GM12878 (cell line): ENCODE measurements at places on chromosomes 13 and 19. TPM values are rescaled to one million over a fixed set of nuclear protein-coding genes. Genes with fewer than 3 reads are reported as not detected.

DDX39A gene
- total RNA-seq = 218 and 236 TPM in 2 replicates

ZNF264 gene
- total RNA-seq = 22.9 and 24.3 TPM in 2 replicates

LHB gene
- total RNA-seq = 0.46 TPM in 1 of 2 replicates, not detected in the other

CAPN12 gene
- total RNA-seq = 3.0 and 5.1 TPM in 2 replicates

FSD1 gene
- total RNA-seq = 4.3 and 4.9 TPM in 2 replicates

SYT3 gene
- not detected in 2 replicates for total RNA-seq

DNA sequence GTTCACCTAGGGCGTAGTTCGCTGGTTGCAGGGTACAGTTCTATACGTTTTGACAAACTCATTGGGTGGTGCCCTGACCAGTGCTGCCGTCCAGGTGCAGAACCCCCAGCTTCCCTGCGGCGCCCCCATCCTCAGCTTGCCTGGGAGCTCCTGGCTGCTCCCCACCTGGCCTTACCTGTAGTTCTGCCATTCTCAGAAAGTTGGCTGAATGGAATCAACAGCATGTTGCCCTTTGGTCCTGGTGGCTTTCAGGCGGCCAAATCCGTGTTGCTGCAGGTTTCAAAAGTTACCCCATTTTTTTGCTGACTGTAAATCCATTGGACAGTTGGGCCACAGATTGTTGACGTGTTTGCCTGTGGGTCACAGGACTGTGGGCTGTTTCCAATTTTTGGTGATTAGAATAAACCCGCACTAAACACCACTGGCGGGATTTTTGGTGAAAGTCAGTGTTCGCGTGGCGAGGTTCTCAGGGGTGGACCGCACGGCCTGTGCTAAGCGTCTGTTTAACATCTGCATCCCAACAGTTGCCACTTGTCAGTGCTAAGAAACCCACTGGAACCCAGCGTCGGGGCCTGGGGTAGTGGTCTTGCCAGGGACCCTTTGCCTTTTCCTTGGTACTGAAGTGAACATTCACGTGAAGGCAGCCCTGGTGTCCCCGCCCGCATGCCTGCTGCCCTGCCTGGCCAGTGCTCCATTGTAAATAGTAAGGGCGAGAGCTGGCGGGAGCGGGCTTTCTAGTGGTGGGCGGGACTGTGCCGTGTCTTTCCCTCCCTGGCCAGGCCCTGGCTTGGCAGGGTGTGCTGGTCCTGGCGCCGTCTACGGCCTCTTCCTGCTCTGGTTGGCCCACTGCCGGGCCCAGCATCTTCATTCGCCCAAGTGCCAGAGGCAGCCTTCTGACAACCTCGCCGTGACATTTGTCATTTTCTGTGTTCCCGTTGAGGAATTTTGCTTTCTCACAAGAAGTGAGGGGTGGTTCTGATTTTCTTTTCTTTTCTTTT lies 3.3 kb downstream of the DOT1L start:
- no peak for DNase-seq

- DNase-seq = no peak
Measured at GRCh38 chr19:39599116-39599515, 3.2 kb upstream of the LGALS13 start.

DNA sequence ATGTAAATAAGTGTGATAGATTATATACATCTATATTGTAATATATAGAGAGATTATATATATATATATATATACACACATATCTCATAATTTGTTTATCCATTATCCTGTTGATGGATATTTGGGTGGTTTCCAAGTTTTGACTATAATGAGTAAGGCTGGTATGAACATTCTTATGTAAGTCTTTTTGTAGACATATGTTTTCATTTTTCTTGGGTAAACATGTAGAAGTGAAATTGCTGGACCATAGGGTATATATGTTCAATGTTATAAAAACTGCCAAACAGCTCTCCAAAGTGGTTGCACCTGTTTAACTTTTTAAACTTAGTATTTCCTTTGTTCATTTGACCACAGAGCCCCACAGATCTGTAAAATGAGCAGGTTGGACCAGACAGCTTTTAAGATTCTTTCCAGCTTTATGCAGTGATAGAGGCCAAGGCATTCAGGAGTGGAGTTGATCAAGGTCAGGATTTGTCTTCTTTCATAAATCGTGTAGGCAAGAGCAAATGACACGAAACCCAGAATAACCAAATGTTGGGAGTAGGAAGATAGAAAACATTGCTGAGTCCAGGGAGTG lies 21.7 kb upstream of the KATNAL1 start:
- no peak for DNase-seq

GRCh38 chr13:113397608-113398425 lies 33.9 kb upstream of the GRTP1 start:
- no peak for DNase-seq

GRCh38 chr13:48494874-48495273 lies 38.0 kb downstream of the RCBTB2 start:
- no peak for DNase-seq

DNA sequence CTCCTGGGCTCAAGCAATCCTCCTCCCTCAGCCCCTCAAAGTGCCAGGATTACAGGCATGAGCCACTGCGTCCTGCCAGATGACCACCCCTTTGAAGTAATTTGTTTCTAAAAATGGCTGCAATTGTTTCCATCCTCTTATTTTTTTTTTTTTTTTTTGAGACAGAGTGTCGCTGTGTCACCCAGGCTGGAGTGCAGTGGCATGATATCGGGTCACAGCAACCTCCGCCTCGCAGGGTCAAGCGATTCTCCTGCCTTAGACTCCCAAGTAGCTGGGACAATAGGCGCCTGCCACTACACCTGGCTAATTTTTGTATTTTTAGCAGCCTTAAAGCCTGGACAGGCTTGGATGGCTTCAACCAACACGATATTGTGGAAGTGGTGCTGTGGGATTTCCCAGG lies 22.3 kb upstream of the DPP9 start:
- DNase-seq = no peak

DNA sequence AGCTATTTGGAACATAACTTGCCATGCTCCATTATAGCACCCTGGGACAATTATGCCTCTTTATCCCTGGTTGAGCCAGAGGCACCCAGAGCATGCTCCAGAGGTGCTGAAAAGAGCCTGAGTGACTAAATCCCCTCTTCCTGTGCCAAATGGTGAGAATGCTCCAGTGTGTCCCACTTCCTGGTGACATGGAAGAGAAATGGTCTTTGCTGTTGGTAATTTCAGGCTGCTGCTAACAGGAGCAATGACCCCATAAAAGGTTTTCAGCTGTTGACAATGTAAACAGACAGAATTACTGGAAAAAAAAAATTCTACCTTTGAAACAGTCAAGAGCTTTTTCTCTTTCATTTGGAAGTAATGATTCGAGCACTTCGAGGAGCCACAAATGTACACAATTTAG lies 341.8 kb downstream of the FGF9 start:
- no peak for DNase-seq

DNA sequence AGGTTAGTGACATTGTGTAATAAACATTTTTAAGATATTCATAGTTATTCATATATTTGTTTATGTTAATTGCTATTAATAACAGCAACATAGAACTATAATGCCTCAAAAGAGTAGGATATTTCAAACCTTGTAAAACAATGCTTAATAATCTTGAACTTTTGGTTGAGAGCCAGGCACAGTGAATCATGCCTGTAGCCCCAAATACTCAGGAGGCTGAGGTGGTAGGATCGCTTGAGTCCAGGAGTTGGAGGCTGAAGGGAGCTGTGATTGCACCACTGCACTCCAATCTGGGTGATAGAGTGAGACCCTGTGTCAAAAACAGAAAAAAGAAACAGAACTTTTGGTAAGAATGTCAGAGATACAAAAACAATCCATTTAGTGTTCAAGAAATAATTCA lies 213.9 kb upstream of the SLITRK1 start:
- DNase-seq = no peak

DNA sequence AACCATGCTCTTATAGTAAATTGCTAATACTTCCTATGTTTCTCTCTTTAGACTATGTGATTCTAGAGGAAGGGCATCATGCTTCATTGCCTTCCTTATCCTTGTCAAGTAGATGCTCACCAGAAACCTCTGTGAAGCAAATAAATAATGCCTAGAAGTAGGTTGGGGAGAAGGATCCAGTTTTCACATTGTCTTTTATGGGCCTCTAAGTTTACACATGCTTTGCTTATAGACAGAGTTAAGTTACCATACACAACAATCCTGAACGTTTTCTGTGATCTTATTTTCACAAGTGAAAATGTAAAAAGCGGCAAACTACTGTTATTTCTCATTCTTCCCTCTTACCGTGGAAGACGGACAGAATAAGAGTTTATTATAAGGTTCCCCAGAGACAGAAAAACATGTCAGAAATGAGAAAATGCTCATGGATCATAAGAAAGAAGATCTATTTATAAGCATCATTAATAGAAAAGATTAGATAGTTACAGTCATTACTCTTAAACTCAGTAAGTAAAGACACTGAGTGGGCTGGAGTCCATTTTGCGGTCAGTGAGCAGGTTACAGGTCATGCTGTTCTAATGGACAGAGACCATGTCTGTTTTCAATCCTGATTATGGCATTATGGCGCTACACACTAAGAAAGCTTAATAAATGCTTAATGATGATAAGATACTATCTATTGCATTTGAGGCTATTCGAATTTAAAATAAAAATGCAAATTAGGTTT lies 723.9 kb downstream of the PCDH9 start:
- no peak for DNase-seq

GRCh38 chr19:16814526-16815100 lies 14.6 kb upstream of the SIN3B start:
- DNase-seq = no peak
